Anterior cingulate cortex (tissue), 58 donors: ENCODE measurements at places on chromosomes 7 and 10.

GRCh38 chr7:2019711-2020511 lies 212.8 kb downstream of the MAD1L1 start:
- no peak for DNase-seq

DNA sequence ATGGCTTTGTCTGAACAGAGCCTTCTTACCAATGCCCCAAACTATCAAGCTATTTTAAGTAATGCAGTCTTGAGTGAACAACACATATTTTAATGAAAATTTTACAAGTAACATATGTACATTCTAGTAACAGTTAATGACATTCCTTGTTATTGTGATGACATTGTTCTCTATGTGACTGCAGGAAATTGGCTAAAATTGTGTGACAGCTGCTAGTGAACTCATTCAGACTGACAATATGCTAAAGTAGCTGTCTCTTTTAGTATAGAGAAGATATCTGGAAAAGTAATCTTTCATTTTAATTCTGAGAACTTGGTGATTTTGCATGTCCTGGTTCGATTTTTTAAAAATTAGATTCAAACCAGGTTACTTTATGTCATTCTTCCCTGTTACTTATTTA lies 259.8 kb upstream of the MAGI2 start:
- DNase-seq, result no peak

DNA sequence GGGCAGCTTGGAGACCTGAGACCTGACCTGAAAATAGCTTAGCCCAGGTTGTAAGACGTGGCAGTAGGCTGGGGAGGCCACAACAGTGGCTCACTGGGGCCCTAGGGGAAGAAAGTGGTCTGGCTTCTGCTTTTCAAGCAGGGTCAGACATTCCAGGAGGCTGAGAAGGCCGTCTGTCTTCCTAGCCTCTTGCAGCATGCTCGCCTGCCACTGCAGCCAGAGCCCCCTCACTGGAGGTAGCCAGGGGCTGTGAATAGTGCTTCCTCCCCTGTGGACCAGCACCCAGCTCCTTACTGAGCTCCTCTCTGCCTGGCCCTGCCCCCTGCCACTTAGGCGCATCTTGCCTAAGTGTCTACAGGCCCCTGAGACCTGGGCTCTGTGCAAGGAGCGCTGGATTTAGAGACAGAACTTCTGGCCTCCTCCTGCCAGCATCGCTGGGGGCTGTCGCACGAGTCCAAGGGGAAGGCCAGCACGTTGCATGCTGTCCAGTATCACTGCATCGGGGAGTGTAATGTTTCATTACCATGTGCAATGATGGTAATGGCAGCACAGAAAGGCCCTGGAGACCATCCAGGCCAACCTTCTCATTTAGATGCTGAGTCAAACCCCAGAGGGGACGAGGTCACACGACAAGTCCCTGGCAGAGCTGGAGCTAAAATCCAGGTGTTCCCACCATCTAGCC lies 12.7 kb downstream of the ZMIZ1 start:
- no peak for DNase-seq

DNA sequence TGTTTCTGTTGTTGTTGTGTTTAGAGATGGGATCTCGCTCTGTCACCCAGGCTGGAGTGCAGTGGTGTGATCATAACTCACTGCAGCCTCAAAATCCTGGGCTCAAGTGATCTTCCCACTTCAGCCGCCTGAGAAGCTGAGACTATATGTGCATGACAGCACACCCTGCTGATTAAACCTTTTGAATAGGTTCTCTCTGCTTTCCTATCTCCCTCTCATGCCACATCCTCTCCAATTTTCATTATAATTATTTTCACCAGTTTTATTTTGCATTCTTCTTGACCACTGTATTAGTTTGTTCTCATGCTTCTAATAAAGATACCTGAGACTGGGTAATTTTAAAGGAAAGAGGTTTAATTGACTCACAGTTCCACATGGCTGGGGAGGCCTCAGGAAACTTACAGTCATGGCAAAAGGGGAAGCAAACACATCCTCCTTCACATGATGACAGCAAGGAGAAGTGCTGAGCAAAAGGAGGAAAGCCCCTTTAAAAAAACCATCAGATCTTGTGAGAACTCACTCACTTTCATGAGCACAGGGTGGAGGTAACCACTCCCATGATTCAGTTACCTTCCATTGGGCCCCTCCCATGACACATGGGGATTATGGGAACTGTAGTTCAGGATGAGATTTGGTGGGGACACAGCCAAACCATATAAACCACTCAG lies 12.9 kb downstream of the AGK start:
- DNase-seq, result no peak

DNA sequence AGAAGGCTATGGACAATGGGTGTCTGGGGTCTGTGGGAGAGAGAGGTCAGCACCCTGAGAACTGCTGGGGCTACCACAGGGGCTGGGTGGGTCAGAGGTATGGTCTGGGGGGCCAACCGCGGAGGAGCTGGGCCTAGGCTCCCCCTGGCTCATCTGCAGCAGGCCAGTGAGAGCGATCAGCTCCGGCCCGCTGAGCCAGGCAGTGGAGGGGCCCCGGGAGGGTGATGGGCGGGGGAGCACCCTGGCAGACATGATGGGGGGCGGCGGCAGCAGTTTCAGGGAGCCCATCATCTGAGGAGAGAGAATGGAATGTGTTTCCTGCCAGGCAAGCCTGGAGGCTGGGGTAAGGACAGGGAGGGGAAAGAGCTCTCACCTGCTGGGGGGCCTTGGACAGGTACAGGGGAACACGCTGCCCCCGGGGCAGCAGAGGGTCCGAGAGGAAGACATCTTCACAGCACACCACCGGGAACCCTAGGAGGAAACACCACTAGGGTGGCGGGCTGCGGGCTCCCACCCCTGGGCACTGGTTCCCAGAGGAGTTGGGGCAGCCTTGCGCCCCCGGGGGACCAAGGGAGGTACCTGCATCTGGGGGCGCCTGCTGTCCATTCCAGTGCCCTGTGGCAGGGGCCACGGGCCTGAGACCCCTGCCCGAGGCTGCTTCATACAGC lies 1.3 kb downstream of the SAP25 start:
- no peak for DNase-seq

DNA sequence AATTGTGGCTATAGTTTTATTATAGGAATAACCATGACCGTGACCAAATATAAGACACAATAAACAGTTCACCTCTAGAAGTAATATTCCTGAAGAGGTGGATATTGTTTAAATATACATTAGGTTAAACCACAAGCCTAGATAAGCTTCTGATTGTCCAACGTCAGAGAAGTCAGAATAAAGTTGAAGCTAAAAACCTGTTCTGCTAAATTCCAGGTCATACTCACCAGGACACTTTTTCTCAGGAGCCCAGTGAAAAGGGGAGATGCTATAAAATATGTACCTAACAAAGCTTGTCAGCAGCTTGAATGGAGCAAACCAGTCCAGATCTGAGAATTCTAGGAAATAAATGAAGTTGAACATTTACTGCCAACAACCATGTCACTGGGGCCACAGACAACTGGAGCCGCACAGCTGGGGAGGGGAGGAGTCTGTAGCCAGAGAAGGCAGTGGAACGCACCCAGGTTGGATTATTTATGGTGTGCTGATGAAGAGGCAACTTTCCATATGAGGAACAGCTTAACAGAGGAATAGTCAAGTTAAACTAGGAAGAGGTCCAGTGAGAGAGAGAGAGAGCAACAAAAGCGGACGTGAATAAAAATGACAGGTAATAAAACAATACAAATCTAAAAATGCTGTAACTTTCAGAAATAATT lies 191.1 kb downstream of the ZNF438 start:
- no peak for DNase-seq

GRCh38 chr7:81161451-81162075 lies 242.7 kb upstream of the SEMA3C start:
- no peak for DNase-seq

GRCh38 chr10:60299961-60300883 lies 89.5 kb downstream of the ANK3 start:
- DNase-seq, result no peak

DNA sequence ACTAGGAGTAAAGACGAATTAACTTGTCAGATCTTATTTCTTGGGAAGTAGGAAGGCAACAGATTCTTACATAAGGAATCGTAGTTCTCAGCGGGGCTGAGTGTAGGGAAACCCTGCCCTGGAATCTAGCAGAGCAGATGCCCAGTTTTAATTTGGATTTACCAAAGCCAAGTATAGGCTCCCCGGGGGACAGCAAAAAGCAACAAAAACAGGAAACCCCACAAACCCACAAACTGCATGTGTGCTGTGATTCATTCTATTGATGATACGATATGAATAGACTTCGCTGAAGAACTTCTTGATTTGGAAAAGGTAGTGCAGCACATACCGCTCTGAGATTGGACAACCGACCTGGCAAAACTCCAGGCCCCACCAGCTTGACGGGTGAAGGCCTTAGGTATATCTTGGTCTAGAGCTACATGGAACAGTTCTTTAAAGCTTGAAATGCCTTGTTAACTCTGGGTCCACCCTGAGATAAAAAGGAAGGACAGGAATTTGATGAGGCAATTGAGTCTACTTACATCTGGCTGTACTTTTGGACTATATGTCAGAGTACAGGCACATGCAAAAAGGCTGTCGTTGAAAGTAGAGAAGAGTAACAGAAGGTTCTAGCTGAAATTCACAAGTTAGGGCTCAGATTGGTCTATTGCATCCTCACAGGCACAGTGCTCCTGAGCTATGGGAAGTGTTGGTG lies 49.1 kb downstream of the STRA8 start:
- DNase-seq, result no peak

- no peak for DNase-seq
Observed at GRCh38 chr7:1083729-1084657, 3.9 kb upstream of the GPER1 start.

GRCh38 chr7:133963629-133964028 lies 163.5 kb upstream of the LRGUK start:
- DNase-seq, result no peak

GRCh38 chr7:70935854-70936253 lies 196.1 kb upstream of the GALNT17 start:
- DNase-seq, result no peak

GRCh38 chr7:87220734-87221215 lies 1.2 kb upstream of the TMEM243 start:
- no peak for DNase-seq
